ENCODE measurements at places on chromosomes 3 and 15. TPM values are rescaled to one million over a fixed set of nuclear protein-coding genes. Genes with fewer than 3 reads are reported as not detected.

GRCh38 chr3:54342676-54343075 is 220.3 kb downstream of the CACNA2D3 start:
- DNase-seq: no peak

DNA sequence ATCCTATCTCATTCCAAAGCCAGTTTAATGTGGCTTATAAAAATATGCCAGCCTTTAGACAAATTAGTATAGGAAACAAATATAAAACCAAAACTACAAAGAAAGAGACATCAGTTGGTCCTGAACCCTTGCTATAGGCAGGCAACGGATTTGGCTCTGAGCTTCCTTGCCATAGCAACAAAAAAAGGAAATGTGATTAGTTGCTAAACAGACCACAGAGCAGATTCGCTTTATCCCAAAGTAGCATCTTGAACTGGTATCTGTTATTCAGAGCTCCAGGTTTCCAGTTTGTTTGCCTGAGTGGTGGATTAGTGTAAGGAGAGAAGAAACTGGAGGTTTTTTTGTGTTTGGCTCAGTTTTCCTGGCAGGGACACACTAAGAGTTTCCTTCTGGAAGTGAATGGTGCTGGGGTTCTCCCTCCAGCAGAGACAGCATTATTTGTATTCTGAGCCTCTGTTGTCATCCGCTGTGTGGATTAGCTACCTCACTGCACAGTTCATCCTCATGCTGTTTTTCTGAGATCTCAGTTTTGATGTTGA is 44.1 kb downstream of the CHST2 start:
- DNase-seq: no peak

DNA sequence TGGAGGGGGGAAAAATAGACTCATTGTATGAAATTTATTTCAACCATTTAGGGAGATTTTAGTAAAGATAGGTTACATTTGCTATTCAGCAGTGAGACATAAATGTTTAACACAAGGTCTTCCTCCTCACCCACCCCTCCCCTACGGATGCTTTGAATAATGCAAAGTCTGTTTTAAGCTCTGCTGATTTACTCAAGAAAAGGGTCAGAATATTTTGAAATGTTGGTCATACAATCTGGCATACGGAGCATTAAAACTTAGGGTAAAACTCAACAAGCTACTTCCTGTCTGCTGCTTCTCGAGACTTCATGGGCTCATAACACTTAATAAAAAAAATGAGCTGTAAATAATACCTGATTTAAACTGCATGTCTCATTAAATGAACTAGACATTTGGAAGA is 156.3 kb downstream of the WNT5A start:
- no peak for DNase-seq

DNA sequence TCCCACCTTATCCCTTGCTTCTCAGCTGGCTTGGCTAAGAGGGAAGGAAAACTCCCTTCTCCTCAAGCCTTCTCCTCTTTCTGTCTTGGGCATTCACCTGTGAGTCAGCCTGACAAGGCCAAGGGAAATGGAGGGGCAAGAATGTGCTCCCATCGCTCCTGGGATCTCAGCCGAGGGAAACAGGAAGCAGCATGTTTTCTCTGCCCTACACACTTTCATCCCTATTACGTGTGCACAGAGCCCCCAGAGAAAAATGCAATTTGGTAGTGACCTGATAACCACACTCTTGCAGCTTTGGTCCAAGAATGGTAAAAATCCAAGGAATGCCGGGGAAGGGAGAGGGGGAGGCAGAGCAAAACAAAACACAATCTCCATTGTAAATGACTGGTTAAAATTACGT is 32.9 kb upstream of the MTMR10 start:
- DNase-seq: peak; percentile 40

GRCh38 chr3:32172420-32172819 is 66.0 kb downstream of the GPD1L start:
- no peak for DNase-seq

PRR20G gene
- polyA plus RNA-seq: not detected

CYP8B1 gene
- polyA plus RNA-seq: 0.95 TPM

DNA sequence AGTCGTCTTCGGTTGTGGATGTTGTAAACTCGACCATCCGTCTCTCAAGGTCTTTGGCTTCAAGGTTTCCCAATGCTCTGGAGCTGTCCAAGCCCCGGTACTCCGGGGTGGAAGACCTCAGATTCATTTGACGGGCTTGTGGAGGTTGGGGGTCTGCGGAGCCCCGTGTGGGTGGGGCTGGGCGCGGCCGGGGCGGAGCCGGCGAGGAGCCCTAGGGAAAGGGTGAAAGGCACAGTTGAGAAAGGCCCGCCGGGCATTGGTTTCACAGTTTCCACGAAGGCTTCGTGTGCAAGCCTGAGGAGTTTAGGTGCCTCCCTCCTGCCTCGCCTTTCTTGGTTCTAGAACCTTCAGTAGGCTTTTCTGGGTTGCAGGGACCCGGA is 360 bp upstream of the MGA start:
- DNase-seq: no peak

SAMMSON gene
- 0.09 TPM for polyA plus RNA-seq

DNA sequence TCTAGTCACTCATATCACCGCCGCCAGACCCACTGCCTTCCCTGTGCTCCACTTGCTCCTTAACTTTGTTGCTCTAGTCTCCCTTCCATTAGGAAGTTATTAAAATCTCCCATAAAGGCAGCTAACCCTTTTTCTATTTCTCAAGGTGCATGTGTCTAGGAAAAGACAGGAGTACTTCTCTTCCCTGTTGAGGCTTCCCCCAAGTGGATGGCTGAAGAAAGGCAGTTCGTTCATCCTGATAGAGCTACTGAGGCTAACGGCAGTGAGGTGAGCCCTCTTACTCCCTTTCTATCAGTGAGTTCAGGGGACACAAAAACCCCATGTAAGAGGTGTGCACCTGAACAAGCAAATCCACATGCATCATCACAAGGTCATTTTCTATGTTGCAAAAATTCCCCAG is 397.8 kb downstream of the IGSF11 start:
- no peak for DNase-seq

DNA sequence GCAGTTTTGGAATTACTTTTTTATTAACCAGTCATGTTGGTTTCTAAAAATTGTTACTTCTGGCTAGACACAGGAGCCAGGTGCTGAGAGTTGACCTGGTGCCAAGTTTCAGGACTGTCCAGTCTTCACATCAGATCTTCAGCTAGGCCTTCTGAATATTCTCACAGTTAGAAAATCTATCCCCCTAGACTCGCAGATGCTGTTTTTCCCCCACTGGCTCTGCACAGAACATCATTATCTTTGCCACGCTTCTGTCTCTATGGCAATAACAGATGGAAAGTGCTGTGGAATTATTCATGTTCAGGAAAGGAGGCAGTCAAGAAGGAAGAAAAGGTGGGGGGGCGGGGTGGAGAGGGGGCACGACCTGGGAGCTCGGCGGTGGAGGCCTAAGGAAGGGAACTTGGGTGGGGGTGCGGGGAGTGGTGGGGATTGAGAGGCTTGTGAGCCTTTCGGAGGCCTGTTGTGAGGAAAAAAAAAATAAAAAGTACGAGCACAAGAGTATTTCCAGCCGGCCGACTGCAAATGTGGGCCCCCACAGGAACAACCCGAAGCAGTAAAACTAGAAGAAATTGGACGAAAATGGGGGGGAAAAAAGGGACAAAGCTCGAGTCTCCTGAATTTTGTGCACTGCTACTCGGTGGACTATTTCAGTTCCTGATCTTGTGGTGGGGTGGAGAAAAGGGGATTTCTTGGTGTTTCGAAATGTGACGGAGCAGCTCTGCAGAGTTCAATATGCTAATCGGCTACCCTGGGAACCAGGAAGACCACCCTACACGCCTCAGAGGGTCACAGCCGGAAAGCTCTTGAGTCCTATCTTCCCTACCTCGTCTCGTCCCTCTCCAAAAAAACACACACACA is 1.5 kb upstream of the SKIL start:
- DNase-seq: no peak

- no peak for DNase-seq
Observed at GRCh38 chr3:144189044-144189443, 217.4 kb downstream of the DIPK2A start.

ARHGEF26 gene
- polyA plus RNA-seq: 15.1 TPM

- no peak for DNase-seq
Observed at GRCh38 chr15:97446138-97446537, 514.4 kb upstream of the ARRDC4 start.

- DNase-seq: no peak
Observed at GRCh38 chr3:189496375-189497138, 134.6 kb upstream of the TP63 start.

- no peak for DNase-seq
Observed at GRCh38 chr15:25498835-25499234, 60.0 kb upstream of the UBE3A start.

GRCh38 chr3:131728898-131729642 is 226.3 kb upstream of the MRPL3 start:
- no peak for DNase-seq

- no peak for DNase-seq
Observed at GRCh38 chr3:53682807-53683206, 163.4 kb downstream of the CHDH start.

DNA sequence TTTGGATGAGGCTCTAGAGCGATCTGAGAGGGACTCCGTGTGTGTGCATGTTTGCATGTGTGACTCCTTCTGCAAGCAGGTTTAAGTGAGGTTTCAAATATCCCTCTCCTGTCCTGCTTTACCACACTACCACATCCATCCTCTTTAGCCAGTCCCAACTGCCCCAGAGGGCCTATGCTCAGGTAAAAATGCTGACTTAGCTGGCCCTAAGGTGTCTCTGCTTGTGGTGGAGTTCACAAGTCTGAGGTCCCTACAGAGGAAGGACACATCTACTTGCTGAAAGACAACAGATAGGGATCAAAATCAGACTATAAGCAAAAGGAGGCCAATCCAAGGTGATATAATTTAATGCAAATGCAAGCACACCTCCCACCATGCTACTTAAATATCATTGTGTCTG is 87.2 kb downstream of the B3GNT5 start:
- DNase-seq: no peak
